NCI-H1694 (cell line): ENCODE measurements at places on chromosomes 11 and 22.

DNA sequence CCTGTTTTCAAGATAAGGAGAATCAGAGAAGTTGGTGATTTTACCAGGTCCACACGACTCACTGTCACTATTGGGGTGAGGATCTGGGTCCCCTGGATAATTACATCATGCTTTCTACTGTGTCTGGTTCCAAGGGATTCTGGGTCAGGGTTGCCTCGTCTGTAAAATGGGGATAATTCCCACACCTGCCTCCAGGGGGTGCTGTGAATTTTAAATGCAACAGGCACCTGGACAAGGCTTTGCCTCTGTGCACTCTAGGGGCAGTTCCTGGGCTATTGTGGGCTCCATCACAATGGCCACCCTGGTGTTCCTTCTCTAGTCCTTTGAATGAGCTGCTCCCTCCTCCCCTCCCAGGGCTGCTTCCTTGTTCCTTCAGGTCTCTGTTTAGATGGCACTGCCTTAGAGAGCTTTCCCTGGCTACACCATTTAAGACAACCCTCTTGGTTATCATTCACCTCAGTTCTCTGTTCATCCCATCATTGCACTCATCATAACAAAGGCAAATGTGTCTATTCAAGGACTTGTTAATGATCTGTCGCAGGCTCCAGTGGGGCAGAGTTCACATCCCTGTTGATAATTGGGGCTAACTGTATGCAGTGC, 178.6 kb downstream of the MIAT start:
- DNase-seq = peak; percentile 3

- no peak for DNase-seq
Observed at GRCh38 chr22:37449331-37450001, 22.2 kb upstream of the ELFN2 start.

DNA sequence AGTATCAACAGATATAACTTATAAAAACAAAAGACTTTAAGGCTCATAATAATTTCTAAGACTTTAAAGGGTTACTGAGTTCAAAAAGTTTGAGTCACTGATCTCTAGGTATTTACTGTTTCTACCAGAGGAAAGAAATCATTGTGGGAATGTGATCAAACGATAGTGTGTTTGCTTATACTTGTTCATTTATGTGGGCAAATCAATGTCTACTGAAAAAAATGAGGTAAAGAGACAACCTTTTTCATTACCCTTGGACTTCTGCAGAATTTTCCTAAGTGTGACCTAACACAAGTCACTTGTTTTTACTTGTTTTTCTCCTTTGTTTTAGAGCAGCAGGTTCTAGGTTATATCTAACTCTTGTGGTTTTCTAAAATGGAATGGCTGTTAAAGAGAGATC, 65.4 kb downstream of the PRR5L start:
- no peak for DNase-seq

DNA sequence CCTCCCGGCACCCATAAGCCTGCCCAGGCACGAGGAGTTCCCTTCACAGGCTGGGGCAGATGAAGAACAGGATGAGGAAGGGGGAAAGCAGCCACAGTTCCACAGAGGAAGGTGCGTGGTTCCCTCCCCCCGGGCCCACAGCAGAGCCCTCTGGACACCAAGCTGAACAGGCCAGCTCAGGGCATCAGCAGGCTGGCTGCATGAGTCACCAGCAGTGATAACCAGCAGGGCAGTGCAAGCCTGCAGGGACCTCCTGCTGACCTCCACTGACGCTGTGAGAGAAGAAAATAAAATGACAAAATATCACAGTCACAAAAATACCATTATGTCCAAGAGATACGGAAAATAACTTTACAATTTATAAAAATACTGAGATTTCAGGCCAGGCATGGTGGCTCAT, 11.5 kb downstream of the RTL6 start:
- no peak for DNase-seq

- no peak for DNase-seq
Observed at GRCh38 chr22:38948181-38948940, 9.0 kb upstream of the APOBEC3A start.

- DNase-seq = no peak
Observed at GRCh38 chr22:36227396-36227795, 11.9 kb downstream of the APOL2 start.

DNA sequence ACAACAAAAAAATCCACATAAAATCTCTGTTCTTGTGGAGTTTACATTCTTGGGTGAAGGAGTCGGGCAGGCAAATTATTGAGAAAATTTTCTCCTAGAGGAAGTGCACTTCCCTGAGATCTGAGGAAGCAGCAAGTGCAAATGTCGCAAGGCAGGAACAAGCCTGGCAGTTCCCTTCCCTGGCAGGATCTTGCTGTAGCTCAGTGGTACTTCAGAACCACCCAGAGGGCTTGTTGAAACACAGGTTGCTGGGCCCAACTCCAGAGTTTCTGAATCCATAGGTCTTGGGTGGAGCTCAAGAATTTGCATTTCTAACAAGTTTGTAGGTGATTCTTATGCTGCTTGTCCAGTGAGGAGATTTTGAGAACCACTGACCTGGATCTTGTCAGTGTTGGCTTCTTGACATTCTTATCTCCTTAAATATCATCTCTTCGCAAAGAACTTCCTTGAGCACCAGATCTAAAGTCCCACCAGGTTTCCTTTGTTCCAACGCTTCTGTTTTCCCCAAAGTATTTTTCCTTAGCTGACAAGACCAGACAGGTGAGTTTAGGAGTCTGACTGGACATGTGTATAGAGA, 9.6 kb downstream of the QSER1 start:
- no peak for DNase-seq

GRCh38 chr11:68828155-68828931, 13.4 kb downstream of the CPT1A start:
- no peak for DNase-seq

DNA sequence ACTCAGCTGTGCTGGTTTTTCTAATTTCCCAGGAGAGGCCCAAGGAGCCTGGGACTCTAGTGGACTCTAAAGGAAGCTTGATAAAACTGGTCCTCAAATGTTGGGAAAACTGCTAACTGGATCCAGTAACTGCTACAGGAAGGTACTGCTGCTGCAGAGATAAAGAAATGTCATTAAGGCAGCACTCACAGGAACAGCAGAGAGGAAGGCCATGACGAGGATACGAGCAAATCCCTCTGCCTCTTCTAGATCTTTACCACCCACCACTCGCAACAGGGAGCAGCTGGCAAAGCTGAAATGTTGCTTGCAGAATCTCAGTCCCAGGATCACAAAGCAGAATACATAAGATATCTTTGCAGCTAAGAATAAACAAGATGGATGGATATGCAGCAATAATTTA, 23.5 kb downstream of the TTC28 start:
- DNase-seq = no peak

DNA sequence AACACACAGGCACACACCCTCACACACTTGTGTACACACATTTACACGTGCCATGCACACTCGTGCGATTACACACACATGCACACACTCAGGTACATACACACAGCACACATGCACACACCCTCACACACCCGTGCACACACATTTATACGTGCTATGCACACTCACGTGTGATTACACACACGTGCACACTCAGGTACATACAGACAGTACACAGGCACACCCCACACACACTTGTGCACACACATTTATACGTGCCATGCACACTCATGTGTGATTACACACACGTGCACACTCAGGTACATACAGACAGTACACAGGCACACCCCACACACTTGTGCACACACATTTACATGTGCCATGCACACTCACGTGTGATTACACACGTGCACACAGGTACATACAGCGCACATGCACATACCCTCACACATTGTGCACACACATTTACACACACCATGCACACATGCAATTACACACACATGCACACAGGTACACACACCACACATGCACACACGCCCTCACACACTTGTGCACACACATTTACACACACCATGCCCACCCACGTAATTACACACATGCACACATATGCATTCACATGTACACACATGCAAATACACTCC, 4.6 kb downstream of the IFITM10 start:
- DNase-seq = no peak

DNA sequence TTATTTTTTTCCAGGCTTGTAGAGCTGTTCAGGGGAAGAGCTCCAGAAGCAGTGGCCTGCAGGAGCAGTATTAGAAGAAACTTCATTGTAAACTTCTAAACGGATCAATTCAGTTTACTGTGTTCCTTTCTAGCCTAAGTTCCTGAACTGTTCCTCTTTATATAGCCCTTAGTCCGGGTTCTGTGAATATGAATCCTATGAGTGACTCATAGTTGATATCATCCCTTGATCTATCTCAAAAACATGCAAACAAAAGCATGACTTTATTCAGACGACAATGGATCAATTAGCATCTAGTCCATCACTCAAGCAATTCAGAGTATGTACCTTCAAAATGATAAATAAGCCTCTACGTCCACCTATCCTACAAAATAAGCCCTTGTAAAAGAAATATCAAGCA, at the start of gene MMP12:
Gene MMP12 (minus strand): TSS at position 131 of the 400 bp plus-strand sequence. CDS start 45 bp downstream, at position 86.
- no peak for DNase-seq

- no peak for DNase-seq
Observed at GRCh38 chr11:70203751-70204465, 812 bp downstream of the FADD start.

GRCh38 chr11:61702701-61703312, 22.6 kb downstream of the DAGLA start:
- DNase-seq = no peak
